Colonic mucosa (tissue), 4 donors: ENCODE measurements at places on chromosomes 5 and 9.

DNA sequence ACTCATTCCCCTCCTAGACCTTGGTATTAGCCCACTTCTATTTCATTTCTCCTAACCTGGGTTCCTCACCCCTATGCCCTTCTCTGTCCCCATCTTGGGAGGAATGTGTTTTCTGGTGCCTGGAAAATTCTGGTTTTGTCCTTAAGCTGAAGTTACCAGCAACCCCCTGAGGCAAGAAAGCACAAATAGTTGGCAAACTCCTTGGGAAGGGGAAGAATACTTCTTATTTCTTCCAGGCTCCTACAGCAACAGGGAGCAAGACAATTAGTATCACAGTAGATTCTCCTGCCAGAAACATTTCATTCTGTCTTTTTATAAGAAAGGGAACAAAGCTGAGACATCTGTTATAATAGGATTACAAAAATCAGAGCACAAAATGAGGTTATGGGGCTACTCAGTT lies 142.5 kb downstream of the SNCAIP start:
- no peak for DNase-seq

DNA sequence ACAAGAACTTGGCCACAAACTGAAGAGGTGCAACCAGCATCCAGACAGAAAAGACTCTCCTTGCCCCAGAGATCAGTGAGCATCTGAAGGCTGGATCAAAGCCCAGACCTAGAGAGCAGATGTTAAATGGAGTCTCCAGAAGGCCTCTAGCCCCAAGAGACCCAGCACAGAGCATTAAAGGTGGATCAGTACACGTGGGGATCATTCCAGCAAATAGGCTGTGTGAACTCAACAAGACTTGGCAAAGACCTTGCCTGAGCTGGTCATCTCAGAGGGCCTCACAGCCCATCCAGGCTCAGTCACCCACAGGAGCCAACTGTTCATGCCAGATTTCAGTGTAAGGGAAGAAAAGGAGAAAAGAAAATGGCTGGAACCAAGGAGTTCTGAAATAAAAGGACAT lies 214.0 kb downstream of the ENC1 start:
- DNase-seq, result no peak

DNA sequence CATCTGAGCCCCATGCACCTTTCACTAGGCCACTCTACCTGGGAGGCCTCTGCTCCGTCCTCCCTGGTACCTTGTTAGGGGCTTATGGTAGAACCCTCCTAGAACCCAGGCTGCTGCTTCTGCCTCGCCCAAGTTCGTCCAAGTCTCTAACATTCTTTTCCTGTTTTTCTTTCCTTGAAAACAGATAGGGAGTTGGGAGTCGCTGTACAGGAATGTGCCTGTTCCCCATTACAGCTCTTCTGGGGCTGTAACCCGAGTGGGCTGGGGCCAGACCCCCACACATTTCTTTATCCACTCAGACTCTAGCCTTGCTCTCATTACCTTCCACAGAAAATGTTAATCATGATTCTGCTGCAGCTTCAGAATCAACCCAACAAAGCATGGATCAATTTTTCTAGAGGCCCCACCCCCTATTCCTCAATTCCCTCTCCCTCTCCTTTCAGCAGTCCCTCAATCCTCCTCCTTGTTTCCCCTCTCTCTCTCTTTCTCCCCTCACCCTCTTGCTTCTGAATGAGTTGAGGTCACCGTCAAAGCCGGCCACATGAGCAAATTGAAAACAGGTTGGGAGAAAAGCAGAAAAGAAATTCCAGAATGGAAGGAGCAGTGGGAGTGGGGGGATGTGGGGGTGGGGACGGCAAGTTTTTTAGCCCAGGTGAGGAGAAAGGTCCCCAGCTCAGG lies 193.8 kb upstream of the TRIM32 start:
- no peak for DNase-seq

GRCh38 chr9:131627648-131628458 lies 82.5 kb downstream of the PRRT1B start:
- DNase-seq, result peak; percentile 95

DNA sequence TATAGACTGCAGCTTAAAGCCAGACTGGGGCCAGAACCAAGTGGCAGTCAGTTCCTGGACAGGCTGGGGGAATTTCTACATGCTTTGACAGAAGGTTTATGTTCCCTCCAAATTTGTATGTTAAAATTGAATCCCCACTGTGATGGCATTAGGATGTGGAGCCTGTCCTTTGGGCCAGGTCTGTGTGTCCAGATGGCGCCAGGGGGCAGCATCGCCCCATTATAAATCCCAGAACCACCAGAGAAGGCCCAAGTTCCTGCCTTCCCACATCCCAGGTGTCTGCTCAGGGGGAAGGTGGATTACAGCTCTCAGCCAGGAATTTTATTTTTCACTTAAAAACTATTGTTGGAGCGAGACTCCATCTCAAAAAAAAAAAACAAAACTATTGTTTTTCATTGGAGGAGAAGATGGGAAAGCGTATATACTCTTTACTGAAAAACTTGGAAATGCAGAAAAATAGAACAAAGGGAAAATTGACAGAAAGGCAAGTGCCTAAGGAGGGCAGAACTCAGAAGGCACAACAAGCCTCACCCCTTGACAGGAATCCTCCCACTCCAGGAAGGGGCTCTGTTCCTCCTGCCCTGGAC lies 5.0 kb downstream of the IL3 start:
- DNase-seq, result peak; percentile 50

GRCh38 chr5:132083071-132083678 lies 9.6 kb downstream of the CSF2 start:
- DNase-seq, result no peak

DNA sequence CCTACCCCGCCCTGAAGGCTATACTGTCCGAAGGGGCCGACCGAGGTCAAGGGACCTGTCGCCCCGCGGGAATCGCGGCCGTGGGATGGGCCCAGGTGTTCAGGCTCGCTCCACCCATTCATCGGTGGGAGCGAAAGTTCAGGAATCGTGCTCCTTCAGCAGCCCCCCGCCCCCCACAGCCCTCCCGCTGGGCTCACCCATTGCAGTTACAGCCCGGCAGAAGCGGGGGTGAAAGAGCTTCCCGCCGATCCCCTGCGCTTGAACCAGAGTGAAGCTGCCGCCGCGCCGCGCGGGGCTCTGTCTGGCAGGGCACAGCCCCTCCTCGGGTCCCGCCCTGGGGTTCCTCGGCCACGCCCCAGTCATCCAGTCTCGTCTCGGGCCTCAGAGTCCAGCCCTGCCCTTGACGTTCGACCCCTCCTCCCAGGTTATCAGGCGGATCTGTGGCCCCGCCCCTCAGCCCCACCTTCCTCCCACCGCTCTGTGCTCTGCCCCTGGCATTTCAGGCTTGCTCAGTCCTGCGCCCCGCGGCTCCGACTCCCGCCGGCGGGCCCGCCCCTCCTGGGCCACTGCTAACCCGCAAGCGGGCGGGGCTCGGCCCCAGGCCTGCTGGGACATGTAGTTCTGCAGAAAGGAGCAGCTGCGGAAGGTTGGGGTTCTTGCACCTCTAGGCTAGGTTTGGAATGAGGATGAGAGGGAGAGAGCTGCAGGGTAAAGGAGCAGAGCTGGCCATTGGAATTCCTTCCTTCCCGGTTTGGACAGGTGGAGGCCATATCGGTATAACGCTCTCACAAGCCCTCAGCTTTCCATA lies at the start of gene MYORG:
Gene MYORG, minus strand, starts transcription at position 303 of the 808 bp plus-strand sequence. CDS start 3,955 bp downstream, outside the sequence.
- DNase-seq, result peak; percentile 99

- DNase-seq, result no peak
Measured at GRCh38 chr5:180332861-180333260, 20.3 kb downstream of the GFPT2 start.

DNA sequence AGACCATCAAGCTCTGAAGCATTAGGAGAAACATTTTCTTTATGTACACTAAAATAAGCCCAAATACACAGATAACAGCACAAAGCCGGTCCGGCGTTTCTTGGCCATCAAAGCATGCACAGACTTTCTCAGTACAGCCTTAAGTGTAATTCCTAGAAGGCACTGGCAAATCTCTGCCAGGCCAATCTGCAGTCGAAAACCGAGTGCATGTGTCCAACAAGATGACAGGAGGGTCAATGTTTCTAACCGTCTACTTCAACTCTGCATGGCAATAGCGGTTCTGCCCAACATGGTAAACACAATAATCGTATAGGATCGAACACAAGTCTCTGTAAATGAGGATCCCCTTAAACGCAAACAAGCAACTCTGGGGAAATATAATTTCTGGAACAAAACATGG lies 1.1 kb downstream of the ARL15 start:
- peak; percentile 52 for DNase-seq

DNA sequence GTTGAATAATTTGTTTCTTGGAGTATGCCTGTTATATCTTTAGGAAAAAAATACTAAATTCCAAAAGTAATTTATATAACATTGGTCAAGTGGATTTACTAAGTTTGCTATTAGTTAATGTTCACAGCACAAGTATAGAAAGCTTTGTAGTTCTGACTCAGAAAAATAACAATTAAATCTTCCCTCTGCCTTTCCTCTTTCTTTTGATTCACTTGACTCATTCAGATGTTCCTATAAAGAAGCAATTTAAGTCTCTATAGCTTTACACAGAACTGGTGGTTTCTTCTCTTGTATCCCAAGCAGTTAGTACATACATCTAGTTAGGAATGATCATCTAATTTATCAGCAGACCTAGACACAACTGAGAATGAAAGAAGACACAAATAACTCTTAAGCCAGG lies 4.5 kb upstream of the CDC42SE2 start:
- DNase-seq, result no peak

GRCh38 chr5:72476721-72477120 lies 30.5 kb downstream of the ZNF366 start:
- no peak for DNase-seq

- no peak for DNase-seq
Measured at GRCh38 chr9:121344184-121344583, 25.9 kb downstream of the STOM start.

- DNase-seq, result no peak
Measured at GRCh38 chr9:69140123-69140735, 33.8 kb upstream of the TJP2 start.

- DNase-seq, result no peak
Measured at GRCh38 chr5:56310711-56311204, 77.6 kb upstream of the ANKRD55 start.

GRCh38 chr9:75604661-75605060 lies 285.8 kb upstream of the PCSK5 start:
- DNase-seq, result no peak

DNA sequence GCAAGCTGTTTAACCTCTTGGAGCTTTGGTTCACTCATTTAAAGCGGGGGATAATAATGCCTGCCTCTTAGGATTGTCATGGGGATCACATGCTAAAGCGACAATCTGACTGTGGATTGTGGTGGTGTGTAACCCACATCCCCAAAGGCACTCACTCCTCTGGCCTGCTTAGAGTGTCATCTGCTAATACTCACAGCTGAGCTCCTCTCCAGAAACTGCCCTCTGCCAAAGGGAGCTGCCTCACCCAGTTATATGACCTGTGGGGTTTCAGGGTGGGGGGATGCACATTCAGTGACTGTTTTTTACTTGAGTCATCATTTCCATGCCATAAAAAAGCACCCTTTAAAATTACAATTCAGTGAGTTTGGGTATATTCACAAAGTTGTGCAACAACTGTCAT lies 110.0 kb upstream of the SPOCK1 start:
- DNase-seq, result no peak

DNA sequence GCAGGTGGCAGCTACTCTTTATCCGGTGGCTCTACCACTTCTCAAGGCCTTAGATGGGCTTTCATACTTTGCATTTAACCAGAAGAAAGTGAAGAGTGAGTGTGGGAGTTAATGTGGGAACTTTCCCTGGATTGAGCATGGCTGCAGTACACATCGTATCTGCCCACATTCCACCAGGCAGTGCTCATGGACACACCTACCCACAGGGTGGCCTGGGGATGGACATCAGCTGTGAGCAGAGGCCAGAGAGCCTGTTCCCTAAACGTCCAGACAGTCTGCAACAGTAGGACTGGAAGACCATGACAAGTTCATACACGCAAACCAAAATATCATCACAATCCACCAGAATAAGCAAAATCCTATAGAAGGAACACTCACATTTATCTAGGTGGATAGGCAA lies 213.8 kb downstream of the IRX1 start:
- DNase-seq, result no peak

DNA sequence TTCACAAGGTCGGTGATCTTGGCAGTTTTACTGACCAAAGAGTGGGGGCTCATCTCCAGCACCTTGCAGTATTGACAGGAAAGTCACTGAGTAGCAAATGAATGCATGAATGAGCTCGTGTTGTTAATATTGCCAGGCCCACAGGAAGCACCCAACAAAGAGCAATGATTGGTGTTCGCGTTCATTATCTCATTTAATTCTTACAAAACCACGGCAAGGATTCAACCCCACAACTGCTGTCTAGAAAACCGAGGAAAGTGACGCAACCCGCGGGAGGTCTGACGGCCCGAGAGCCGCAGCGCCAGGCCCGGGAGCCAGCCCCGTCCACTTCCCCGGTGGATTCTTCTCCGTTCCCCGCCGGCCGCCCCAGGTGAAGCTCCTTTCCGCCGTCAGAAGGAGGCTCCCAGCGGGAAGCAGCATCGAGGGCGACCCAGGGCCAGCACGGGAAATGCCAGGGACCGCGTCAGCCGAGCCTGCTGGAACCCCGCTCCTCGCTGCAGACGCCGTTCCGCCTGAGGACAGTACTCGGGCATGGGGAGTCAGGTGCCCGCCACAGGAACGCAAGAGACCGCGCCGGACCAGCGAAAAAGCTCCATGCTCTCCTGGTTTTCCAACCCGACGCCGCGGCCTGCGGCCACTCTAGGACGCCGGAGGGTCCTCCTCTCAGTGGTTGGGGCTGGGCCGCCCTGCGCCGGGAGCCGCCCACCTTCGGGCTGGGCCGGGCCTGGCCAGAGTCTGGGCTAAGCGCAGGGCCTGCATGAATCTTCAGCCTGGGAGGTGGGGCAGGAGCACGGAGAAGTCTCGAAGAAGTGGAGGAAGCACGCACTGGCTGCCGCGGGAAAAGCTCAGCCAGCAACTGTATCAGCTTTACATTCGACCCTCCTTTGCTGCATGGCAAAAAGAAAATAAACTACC lies 19.8 kb upstream of the FER start:
- peak; percentile 93 for DNase-seq

DNA sequence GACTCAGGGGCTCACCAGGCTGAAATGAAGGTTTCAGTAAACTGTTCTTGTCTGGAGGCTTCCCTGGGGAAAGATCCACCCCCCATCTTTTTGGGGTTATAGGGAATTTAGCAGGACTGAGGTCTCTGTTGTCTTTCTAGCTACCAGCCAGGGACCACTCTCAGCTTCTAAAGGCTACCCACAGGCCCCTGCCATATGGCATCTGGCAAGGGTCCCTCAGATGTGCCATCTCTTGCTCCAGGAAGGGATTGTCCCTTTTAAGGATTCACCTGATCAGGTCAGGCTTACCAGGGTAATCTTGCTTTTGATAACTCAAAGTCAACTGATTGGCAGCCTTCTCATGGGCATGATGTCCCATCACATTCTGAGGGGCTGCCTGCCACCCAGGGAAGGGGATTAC lies 65.0 kb downstream of the NSUN2 start:
- DNase-seq, result no peak

GRCh38 chr5:129359450-129359849 lies 100.6 kb upstream of the ADAMTS19 start:
- no peak for DNase-seq
